ENCODE measurements at places on chromosomes 2 and 18.

- no peak for DNase-seq
Observed at GRCh38 chr2:172445851-172446250, 18.5 kb downstream of the ITGA6 start.

DNA sequence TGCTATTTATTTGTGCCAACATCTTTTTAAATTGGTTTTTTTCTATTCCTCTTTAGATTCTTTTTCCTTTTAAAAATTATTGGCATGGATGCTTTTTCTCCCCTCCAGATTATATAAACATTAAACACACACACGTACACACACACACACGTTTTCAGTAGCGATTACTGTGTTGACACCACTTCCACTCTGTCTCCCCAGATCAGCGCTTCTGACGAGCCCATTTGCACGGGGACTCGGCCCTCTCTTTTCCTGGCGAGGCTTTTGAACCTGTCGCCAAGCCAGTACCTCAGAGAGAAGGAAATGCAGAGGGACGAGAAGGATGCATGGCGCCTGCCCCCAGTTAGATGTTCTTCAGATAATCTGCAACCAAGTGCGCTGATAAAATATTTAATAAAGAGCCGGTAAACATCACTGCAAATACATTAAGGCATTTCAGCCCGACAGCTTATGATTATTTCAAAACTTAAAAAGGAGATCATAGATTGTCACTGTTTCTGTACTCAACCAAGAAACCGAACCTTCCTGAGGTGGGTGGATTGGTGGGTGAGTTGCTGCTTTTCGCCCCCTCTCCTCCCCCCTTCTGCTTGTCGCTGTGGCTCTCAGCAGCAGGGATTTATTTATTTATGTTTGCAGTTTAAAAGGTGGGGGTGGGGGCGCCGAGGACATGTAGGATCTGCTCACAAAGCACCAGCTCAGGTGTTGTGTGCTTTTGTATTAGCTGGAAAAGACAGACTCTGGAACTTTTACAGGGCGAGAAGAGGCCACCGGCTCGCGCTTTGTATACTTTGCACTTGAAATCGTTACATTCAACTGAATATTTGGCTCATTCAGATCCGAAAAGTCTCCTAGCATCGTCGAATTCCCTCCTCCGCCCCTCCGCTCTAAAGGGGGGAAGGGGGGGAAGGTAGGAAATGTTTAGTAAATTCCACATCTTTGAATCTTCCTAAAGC is 787 bp upstream of the TBR1 start:
- no peak for DNase-seq

- DNase-seq, result no peak
Observed at GRCh38 chr2:149410701-149411484, 80.5 kb downstream of the LYPD6 start.

- DNase-seq, result no peak
Observed at GRCh38 chr2:36456227-36457175, 100.9 kb downstream of the CRIM1 start.

GRCh38 chr2:128818248-128818647 is 499.6 kb upstream of the HS6ST1 start:
- DNase-seq, result no peak

DNA sequence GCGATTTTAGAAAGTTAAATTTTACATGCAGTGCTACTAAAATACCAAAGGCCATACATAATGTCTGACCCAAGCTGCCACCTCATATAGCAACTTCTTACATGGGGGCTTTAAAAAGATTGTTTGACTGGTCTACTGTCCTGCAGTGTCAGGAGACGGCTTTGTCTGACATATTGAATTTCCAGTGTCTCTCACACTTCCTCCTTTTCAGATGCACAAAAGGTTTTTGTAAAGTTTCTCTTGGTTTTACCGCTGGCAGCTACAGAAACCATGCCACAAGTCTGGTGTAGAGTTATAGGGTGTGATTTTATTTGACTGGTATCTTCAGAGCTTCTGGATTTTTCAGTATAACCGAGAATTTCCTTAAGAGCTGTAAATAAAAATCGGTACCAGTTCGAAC is 1.1 kb upstream of the ASAP2 start:
- DNase-seq, result no peak

DNA sequence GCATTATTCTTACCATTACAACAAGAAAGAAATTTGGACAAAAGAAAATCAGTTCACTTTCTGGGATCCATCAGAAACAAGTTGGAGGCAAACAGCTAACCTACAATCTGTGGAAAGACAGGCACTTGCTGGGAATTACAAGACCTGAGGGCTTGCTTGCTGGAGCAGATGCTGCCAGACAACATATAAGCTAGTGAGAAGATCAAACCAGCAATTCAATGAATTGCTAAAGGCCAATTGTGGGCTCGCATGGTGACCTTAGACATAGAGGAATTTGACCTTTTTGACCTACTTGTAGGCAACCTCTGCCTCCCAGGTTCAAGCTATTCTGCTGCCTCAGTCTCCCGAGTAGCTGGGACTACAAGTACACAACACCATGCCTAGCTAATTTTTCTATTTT is 921.2 kb upstream of the CNTNAP5 start:
- DNase-seq, result no peak

- no peak for DNase-seq
Observed at GRCh38 chr2:58063641-58064040, 17.0 kb downstream of the VRK2 start.

GRCh38 chr2:112321375-112322320 is 46.3 kb downstream of the ZC3H6 start:
- no peak for DNase-seq

- DNase-seq, result no peak
Observed at GRCh38 chr2:198662905-198663304, 794.8 kb downstream of the SATB2 start.

- DNase-seq, result no peak
Observed at GRCh38 chr2:237171396-237171795, 85.7 kb downstream of the COPS8 start.

GRCh38 chr2:68465081-68465916 is 1.8 kb downstream of the FBXO48 start:
- no peak for DNase-seq

- no peak for DNase-seq
Observed at GRCh38 chr2:174597009-174597344, 627 bp downstream of the WIPF1 start.

All from stimulated activated CD4-positive, alpha-beta T cell treated with anti-CD3 and anti-CD28 coated beads, Interleukin-15, amount 100 ng/mL, for 1 hour (primary cell).